ENCODE measurements at places on chromosomes 2 and 18. TPM values are rescaled to one million over a fixed set of nuclear protein-coding genes. Genes with fewer than 3 reads are reported as not detected.

GRCh38 chr18:62957885-62958472 lies 242.6 kb downstream of the PHLPP1 start:
- DNase-seq, result no peak

DNA sequence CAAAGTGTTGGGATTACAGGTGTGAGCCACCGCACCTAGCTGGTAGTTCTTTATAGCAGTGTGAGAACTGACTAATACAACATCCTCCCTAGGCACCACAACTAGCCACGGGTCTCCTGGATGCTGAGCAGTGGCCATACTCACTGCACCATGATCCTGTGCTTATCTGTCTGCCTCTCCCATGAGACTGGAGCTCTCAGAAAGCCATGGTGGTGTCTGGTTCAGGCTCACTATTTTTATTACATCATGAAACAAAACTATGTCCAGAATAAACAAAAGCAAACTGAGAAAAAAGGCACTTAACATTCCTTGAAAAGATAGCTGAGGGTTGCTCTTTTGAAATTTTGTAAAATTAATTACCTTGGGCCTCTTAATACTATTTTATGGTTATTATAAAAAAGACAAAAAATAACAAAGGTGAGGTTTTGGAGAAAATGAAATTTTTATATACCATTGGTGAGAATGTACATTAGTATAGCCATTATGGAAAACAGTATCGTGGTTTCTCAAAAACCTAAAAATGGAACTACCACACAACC lies 90.7 kb upstream of the TFCP2L1 start:
- no peak for DNase-seq

The KCNIP3 gene
- total RNA-seq, result not detected

- DNase-seq, result no peak
These were observed 8.1 kb upstream of the ARHGAP15 start for GRCh38 chr2:143121079-143121478.

DNA sequence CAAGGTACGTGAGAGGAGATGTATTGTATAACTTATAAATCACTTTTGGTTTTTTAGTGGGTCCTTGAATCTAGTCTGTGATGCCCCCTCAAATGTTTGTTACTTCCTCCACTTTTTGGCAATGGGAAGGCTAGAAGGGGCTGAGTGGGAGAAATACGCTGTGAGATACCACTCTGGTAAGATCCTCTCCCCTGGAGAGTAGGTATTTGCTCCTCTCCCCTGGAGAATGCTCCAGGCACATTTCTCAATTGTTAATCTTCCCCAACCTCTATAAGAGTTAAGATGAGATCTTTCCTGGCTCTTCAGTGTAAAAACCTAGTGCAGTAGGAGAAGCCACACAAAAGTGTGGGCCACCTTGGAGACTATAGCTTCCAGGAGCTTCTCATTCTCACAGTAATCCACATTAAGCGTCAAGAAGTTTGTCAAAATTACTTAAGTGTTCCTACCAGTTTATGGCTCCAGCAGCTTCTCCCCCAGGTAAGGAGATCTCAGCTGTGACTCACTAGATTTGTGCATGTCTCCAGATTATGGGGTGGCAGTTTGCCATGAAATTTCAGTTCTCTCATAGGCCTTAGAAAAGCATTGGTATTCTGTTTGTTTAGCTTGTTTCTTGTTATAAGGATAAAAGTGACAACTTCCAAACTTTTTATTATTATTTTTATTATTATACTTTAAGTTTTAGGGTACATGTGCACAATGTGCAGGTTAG lies 182.6 kb downstream of the FSIP2 start:
- no peak for DNase-seq

The CPO gene
- total RNA-seq, result not detected

DNA sequence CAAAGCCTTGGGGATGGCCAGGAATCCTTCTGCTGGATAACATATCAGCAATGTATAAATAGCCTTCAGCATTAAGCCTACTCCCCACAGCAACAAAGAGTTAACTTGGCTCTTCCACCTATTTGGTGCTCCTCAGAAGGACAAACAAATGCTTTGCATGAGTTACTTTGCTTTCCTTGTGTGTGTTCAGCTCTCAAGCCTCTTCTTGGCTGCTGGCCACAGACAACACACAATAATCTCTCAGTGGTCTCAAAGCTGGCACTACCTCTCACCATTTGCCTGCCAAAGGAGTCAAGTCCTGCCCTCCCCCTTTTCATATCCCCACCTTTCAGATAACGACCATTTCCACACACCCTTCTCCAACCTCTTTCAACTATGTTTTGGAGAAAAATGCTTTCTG lies 17.5 kb downstream of the FTCDNL1 start:
- no peak for DNase-seq

DNA sequence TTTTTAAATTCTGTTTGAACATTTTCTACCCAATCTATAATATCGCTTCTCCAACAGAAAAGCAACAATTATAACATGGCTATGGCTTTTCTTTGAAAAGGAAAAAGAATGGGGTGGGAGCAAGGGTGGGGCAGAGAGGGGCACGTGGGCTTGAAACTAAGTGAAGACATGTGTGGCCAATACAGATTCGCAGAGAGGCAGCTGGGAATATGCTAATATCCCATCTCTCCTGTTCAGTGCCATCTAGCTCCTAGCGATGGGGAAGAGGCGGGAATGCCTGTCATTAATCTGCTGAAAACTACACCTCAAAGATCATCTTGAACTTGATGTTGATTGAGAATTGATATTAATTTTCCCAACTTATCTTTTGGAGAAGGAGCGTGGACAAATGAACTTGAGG lies 65.5 kb upstream of the ITGA6 start:
- DNase-seq, result no peak

DNA sequence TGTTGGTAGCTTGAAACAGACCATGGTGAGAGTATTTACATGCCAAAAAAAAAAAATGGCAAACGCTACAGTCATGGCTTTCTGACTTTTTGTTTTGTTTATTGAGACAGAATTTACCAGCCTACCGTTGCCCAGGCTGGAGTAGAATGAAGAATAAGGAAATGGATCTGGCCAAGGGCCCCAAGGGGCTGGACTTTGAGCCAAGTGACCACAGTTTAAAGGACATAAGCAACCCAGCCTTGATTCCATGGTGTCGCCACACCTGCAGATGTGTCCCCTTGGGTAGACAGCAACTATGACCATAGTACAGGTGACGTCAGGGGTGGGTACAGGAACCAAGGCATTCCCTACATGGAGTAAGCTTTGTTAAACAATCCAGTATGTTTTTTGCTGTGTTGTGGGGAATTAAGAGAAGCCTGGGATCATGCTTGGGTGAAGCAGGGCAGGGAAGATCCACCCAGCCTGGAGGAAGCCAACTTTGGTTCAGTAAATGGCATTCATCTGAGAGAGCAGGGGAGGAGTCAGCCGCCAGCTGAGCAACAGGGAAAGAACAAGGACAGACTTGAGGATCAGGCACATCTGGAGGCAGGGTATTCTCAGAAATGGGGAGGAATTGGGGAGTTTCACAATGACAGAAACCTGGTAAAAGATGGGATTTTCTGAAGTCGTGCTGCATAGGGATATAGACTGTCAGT lies 110.3 kb upstream of the SH3BP4 start:
- no peak for DNase-seq

DNA sequence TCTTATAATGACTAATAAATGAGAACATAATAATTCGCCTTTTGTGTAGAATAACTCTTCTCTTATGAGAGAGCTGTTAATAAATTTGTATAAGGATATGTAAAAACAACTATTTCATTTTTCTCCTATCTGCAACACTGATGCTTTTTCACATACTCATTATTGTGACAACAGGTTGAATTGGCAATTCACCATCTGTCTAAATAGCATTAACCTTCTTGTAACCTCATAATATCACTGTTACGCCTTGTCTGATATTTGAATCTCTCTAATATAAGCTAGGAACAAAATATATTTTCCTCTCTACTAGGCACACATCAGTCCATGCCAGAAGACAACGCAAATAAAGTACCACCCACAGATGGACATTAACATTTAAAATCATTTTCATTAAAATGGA lies 938.9 kb downstream of the CPS1 start:
- no peak for DNase-seq

The SRSF7 gene
- total RNA-seq, result 247 TPM

DNA sequence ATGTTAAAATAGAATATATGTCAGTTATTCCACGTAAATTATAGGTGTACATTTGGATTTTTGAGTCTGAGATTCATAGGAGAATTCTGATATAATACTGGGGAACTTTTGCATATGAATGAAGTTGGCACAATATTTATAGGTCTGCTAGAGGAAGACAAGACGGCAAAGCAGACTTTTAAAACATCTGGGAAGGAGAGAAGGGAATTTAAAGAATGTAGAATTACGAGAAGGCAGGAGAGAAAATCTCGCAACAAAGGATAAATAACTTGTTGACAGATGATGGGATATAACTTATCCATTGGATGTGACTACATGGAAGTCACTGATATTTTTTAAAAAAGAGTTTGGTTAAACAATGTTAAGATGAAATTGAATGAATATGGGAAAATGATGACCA lies 615.6 kb downstream of the ERBB4 start:
- no peak for DNase-seq

The LRRC30 gene
- total RNA-seq, result not detected

The CD302 gene
- total RNA-seq, result 1.2 TPM

DNA sequence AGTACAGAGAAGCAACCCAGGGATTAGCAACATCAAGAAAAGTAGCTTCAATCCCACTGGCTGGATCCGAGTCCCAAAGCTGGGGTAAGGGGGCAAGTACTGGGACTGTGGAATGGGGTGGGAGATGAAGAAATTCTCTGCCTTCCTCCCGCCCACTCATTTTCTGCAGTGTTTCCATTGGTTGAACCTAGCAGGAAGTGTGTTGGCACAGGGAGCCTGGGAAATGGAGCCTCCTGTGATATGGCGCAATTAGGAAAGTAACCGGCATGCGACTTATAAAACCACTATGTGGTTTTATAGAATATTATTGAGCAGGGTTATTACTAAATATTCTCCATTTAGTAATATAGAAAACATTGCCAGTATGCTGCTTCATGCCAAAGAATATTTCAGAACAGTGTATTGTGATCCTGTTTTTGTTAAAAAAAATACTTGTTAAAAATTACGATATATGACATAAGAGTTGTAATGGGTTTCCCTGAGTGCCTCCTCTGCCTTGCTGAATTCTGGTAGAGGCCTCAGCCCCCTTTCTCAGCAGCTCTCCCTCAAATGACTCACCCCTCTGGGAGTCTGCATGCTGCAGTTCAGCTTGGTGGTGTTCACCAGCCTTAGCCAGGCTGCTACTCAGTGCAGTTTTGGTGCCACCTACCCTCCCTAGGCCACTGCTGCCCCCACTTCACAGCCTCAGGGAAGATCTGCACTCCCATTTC lies 60.5 kb downstream of the HK2 start:
- no peak for DNase-seq

The ACMSD gene
- total RNA-seq, result not detected

The ALKAL2 gene
- not detected for total RNA-seq

- DNase-seq, result no peak
These were observed 39.7 kb upstream of the TGIF1 start for GRCh38 chr18:3410273-3410672.

DNA sequence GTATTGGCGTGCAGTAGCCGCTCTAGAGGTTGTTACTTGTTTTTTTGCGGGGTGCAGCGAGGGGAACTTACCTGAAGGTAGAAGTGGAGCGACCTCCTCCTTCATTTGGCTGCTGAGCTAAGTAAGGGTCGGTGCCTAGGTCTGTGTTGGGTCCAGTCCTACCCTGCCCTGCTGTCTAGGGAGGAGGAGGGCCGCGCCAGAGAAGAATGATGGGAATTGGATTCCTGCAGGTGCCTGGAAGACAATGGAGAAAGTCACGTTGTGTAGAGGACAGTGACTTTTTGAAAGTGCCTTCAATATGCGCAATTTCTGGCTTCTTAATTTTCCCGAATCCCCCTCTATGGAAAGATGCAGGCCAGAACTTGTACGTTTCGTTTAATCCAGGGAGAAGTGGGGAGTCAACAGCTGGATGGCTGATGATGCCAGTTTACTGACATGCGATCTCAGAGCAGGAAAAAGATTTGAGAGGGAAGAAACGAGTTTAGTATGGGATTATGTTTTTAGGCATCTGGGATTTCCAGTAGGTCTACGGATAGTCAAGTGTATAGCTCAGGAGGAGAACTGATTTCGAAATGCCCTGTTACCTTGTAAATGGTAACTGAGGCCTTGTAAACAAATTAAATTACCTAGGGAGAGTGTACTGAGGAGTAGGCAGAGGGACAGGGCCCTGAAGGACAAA lies 653 bp downstream of the MRPS9 start:
- DNase-seq, result no peak

DNA sequence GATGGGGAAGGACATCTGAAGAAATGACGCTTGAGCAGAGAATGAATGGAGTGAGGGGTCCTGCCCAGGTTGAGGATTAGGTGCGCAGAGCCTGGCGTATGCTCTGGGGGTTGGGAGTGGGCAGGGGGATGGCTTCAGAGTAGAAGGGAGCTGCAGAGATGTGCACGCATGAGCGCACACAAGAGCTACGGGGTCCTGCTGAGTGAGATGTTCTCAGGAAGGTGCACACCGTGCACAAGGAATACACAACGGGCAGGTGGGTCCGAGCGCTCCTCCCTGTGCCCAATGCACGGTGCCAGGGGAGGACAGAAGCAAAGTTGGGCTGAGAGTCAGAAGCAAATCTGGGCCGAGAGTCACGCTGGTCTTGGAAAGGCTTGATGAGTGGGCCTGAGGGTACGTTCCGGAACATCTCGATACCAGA lies 25.5 kb downstream of the TWIST2 start:
- no peak for DNase-seq

GRCh38 chr2:58667137-58667774 lies 426.1 kb upstream of the FANCL start:
- DNase-seq, result no peak

- no peak for DNase-seq
These were observed 1304.3 kb upstream of the DDX18 start for GRCh38 chr2:116510117-116510671.

DNA sequence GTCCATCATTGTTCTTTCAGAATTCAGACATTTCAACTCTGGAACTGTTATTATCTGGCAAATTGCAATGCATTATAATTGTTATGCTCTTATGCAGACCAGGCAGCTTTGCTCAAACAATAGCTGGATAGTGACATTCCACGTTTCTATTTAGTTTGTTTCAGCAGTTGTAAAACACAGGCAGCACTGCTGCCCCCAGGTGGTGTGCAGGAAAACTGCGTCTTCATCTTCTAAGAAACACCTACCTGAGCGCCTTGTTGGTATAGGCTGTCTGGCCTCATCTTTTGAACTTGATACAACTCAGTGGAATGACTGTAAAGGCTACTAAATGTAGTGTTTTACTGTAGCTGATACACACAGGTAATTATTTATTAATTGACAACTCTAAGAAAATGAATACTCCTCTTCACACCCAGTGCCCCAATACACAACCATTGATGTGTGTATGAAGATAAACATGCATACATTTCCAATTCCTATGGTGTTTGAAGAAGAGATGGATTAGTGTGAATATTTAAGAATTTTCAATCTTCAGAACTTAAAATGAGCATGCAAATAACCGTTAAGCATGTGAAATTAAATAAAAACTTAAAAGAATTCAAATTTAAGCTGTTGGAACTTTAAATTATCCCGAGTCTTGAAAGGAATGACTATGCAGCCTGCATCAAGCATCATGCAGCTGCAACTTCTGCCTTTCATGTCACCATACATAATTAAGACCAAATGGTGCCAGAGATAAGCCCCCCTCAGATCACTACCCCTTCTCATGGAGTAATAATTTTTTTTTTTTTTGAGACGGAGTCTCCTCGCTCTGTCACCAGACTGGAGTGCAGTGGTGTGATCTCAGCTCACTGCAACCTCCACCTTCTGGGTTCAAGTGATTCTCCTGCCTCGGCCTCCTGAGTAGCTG lies 85.6 kb downstream of the CD8B2 start:
- no peak for DNase-seq

The UCN gene
- total RNA-seq, result 1.2 TPM

Data from activated B cell treated with CpG ODN at 0.5 μM for 24 hours (primary cell).